A549 treated with dexamethasone at 1 μM for 4 hours (cell line): ENCODE measurements at places on chromosomes 6 and 20. TPM values are rescaled to one million over a fixed set of nuclear protein-coding genes. Genes with fewer than 3 reads are reported as not detected.

Gene CALHM4
- total RNA-seq, result not detected in 5 replicates

Gene MCM3
- total RNA-seq, result 71.9 to 83.1 TPM (median 76.6 TPM) in 5 replicates

Gene SLC32A1
- total RNA-seq, result 0.04 TPM in 1 of 5 replicates, not detected in the others

Gene DPPA5
- not detected in 5 replicates for total RNA-seq

Gene PIGT
- total RNA-seq, result 82.5 to 106 TPM (median 104 TPM) in 5 replicates
